ENCODE measurements at places on chromosomes 6 and 20.

DNA sequence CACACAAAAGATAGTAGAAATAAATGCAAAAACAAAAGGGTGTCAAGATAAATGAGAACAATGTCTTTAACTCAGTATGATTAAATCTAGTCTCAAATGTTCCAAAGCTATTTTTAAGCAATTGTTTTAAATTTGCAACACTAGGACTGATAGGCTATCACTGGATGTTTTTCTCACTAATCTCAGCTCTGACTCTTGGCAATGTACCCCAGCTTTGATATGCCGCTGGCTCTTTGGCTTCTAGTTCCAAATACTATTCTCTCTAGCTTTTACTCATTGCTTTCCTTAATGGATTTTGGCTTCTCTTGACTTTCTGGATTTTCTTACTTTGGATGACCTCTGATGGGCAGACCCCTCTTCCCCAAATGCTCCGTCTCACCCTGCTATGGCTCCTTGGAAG lies 116.0 kb upstream of the SLC35B3 start:
- no peak for DNase-seq

GRCh38 chr6:138491017-138491416 lies 8.3 kb downstream of the NHSL1 start:
- DNase-seq, result no peak

DNA sequence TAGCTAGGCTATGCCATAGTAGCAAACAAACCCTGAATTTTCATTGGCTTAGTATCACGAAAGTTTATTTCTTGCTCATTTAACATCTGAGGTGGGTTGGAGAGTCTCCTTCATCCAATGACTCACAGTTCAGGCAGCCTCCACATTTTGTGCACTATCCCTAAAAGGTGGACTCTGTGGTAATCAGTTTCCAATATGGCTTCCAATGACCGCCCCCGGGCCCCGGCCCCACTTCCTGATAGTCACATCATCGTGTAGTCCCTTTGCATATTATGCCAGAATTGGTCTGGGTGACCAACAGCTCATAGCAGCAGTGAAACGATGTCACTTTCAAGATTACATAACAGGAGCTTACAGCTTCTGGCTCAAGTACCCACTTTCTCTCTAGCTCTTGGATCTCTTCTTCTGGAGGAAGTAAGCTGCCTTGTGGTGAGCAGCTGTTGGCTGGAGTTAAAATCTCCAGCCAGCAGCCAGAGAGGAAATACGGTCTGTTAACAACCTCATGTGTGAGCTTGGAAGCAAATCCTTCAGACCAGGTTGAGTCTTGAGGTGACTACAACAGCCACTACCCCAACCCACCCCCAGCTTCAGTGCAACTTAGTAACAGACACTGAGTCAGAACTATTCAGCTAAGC lies 7.8 kb downstream of the HCRTR2 start:
- DNase-seq, result peak; percentile 5

DNA sequence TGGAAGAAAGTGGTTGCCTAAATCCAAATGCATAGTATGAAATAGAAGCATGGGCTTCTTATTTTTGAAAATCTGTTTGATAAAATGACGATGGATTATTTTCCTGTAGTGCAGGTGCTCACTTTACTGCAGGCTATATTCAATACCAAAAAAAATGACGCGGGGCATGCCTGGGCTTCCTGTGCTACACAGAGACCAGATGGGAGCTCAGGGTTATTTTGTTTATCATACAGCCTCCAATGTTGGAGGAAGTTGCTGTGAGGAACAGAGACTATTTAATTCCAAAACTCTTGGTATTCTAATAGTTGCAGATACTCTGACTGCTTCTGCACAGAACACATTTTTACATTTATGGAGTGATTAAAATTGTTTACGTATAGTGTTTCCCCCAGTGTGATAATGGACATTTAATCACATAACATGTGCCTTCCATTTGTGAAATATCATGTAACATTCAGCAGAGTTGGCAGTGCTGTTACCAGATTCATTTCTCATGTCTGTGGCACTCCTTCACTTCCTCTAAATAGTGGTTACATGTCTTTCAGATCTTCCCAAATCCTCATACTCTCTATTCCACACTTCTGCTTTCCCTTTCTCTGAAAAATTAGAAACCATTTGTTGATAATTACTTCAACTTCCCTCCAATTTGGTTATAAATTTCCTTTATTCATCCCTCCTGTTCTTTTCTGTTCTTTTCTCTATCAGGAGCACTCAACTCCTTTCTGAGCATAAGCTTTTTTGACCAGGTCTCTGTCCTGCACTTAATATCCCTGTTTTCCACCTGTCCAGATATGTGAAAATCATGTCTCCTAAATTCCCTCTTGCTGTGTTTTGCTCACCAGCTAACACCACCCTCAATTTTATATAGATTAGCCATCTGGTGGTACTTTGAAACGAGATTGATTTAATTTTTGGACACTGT lies 121.6 kb downstream of the ADGRB3 start:
- DNase-seq, result peak; percentile 27

- no peak for DNase-seq
Observed at GRCh38 chr6:3561725-3562124, 104.9 kb upstream of the SLC22A23 start.

- no peak for DNase-seq
Observed at GRCh38 chr6:101429270-101429669, 35.8 kb downstream of the GRIK2 start.

DNA sequence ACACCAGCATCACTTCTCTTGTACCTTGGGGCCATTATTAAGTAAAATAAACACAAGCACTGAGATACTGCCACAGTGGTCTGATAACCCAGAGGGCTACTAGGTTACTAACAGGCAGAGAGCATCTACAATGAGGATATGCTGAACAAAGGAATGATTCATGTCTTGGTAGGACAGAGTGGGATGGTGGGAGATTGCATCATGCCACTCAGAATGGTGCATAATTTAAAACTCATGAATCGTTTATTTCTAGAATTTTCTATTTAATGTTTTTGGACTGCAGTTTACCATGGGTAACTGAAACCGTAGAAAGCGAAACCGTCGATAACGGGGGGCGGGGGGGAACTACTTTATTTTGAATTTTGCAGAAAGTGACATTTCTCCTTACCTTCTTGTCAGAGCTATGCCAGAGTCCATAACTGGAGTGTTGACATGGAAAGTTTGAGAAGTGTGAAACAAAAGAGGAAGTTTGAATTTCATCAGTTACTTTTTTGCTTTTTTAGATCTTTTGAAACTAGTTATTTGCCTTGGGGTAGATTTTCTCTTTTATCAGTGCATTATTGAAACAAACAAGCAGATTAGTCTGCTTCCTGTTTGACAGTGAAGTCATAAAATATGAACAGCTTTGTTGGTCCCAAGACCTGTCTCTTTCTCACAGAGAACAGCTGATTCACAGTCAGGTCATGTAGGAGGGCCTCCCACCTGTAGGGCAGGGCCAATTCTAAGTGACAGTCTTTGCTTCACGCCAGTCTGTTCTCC lies 124.9 kb downstream of the KLHL32 start:
- DNase-seq, result peak; percentile 62

DNA sequence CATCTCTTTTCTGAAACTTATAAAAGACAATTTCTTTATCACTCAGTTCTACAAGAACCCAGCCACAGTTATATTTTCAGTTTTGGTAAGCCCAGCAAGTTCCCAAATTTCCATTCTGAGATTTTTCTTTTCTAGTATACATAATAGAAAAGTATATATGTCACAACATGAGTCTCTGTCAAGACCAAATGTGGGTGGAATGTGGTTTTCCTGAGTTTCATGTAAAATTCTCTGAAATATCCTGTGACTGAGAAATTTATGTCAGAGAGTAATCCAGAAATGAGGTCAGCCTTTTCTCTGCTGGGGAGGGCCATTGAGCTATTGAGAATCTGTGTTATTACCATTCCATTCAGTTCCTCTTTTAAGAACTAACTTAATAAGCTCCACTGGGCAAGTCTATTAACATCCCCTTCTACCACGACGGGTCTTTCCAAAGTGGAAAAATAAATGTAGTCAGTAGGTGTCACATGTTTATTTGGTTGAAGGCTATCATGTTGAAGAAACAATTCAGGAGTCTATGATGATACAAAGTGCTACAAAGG lies 100.7 kb upstream of the HMGN3 start:
- DNase-seq, result peak; percentile 80

Data from suppressor macrophage treated with lipopolysaccharide for 1 hour (primary cell).